Activated CD8-positive, alpha-beta memory T cell treated with anti-CD3 and anti-CD28 coated beads for 24 hours (primary cell): ENCODE measurements at places on chromosomes 7 and 10.
A peak's percentile ranks its signal among the peaks of the same experiment; 100 is the strongest.

DNA sequence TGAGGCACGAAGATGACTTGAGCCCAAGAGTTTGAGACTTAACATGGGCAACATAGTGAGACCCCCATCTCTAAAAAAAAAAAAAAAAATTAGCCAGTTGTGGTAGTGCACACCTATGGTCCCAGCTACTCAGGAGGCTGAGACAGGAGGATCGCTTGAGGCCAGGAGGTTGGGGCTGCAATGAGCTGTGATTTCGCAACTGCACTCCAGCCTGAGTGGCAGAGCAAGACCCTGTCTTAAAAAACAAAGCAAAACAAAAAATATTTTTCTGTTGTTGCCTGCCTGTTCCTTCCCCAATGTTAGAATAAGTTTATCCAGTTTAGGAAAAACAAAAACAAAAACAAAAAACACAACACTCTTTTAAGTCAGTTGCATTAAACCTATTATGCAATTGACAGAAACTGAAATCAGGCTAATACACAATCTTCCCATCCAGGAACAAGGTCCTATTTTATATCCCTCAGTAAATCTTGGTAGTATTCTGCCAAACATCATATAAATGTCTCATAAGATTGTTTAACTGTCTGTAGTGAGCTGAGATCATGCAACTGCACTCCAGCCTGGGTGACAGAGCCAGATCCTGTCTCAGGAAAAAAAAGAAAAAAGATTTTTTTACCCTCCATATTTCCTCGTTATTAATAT lies 4.9 kb downstream of the PILRA start:
- no peak for DNase-seq

DNA sequence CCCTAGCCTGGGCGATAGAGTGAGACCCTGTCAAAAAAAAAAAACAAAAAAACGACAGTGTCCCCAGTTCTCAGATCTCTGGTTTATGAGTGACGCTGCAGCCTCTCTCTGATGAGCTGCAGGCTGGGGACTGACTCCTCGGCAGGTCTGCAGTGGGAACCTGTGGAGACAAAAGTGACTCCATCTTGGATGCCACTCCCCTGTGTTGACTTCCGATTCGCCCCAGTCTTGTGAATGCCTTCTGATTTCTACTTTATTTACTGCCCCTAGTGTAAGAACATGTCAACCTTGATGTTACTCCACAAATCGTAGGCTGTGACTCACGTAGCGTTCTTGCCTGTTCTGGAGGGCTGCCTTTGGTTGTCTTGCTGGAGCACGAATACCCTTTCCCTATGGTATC lies 6.2 kb downstream of the TACR2 start:
- DNase-seq: no peak

GRCh38 chr10:112732277-112732921 lies 217.6 kb upstream of the TCF7L2 start:
- DNase-seq: no peak

DNA sequence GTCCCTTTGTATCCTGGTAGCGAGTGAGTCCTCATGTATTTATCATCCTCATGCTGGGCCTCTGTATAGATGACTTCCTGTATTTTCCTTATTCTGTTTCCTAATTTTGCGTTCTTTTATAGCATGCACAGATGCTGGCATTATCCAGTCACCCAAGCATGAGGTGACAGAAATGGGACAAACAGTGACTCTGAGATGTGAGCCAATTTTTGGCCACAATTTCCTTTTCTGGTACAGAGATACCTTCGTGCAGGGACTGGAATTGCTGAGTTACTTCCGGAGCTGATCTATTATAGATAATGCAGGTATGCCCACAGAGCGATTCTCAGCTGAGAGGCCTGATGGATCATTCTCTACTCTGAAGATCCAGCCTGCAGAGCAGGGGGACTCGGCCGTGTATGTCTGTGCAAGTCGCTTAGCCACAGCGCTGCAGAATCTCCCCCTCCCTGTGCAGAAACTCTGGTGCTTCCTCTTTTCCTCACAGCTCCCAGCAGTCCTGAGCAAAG lies 183.1 kb upstream of the PRSS58 start:
- no peak for DNase-seq

GRCh38 chr10:30783939-30784501 lies 154.5 kb upstream of the LYZL2 start:
- DNase-seq: peak; percentile 91

DNA sequence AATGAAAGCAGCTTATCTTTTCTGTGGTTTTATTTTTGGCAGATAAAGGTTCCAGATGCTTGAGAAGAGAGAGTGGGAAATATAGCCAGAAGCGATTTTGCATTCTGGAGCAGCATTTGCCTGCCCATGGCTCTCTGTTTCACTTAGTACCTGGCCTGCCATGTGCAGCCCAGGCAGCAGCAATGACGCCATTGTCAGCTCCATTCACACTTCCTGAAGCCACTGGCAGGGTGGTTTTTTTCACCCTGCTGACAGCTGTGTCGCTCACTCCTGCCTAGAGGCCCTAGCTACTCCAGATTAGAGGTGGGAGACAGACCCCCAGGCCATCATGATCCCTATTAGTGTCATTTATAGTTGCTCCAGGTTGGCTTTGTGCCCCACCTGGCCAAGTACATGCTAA lies 30.1 kb upstream of the NEUROD6 start:
- no peak for DNase-seq

GRCh38 chr7:18936265-18936664 lies 181.2 kb downstream of the TWIST1 start:
- DNase-seq: no peak
